Breast epithelium (tissue), 4 donors: ENCODE measurements at places on chromosomes 12 and 14.

- DNase-seq = no peak
Measured at GRCh38 chr12:12445165-12445881, 88.4 kb downstream of the BORCS5 start.

DNA sequence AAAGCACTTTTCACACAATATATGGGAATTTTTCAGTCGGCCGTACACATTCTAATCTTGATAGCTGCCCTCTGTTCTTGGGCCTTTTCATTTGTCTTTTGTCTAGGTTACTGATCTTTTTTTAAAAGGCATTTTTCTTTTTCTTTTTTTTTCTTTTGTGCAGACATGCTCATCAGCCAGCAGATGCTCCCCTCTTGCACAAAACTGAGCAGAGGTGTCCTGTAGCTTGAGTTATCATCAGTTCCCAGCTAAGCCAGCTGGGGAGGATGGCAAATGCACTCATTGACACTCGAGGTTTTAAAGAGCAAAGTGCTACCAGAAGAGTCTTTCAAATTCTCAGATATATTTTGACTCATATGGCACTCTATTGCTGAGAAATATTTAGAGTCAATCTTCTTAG lies 913.9 kb upstream of the SEL1L start:
- no peak for DNase-seq

DNA sequence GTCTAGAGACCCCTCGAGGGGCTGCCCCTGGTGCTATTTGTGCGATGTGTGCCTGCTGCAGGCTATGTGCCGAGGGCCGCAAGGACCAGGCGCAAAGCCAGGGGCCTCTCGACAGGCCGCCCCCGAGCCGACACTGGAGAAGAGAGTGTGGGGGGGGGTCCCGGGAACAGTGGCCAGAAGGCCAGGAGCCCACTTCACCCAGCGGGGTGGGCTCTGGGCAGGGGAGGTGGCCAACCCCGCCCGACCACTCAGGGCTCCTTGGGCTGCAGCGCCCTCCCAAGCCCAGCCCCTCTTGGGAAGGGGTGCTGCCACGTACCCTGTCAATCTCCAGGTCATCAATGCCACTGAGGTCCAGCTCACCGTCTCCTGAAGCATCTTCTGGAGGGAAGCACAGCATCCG lies 28.6 kb upstream of the BTBD6 start:
- DNase-seq = no peak

- DNase-seq = peak; percentile 92
Measured at GRCh38 chr14:95561001-95561412, 26.2 kb downstream of the GLRX5 start.

GRCh38 chr12:128008341-128008740 lies 258.6 kb upstream of the TMEM132C start:
- no peak for DNase-seq

GRCh38 chr14:90518069-90518940 lies 121.5 kb downstream of the CALM1 start:
- DNase-seq = no peak

- no peak for DNase-seq
Measured at GRCh38 chr14:68094752-68095151, 275.2 kb downstream of the RAD51B start.

DNA sequence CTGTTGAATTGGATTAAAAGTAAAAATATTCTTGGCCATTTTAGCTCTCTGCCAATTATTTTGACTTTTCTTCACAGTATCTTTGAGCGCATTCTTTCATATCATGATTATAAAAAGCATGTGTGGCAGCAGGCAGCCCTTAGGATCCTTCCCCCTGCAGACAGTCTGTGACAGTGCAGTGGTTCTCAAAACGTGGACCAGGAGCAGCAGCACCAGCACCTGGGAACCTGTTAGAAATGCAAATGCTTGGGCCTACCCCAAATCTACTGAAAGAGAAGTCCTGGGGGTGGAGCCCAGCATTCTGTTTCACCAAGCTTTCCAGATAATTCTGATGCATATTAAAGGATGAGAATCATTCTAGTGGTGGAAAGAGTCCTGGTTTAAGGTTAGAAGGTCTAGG lies 155.6 kb downstream of the MON2 start:
- DNase-seq = no peak

DNA sequence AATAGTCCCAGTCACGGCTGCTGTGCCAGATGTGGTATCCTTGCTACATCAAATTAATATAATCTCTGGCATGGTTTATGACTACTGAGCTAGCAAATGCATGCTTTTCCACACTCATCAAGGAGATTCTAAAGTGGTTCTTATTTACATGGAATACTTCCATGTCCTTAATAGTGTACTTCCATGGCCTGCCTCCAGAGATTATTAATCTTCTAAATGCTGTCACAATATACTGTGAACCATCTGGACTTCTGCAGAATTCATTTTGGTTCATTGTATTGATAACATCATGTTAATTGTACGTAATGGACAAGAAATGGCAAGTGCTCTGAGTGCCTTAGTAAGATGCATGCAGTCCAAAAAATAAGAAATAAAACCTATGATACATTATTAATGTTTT lies 230.8 kb downstream of the NUAK1 start:
- no peak for DNase-seq

- no peak for DNase-seq
Measured at GRCh38 chr12:45671254-45671653, 58.3 kb upstream of the ARID2 start.
